Epithelial cell of prostate (primary cell): ENCODE measurements at places on chromosomes 6 and 20.

GRCh38 chr6:148790817-148791216, 44.0 kb downstream of the UST start:
- DNase-seq: no peak

DNA sequence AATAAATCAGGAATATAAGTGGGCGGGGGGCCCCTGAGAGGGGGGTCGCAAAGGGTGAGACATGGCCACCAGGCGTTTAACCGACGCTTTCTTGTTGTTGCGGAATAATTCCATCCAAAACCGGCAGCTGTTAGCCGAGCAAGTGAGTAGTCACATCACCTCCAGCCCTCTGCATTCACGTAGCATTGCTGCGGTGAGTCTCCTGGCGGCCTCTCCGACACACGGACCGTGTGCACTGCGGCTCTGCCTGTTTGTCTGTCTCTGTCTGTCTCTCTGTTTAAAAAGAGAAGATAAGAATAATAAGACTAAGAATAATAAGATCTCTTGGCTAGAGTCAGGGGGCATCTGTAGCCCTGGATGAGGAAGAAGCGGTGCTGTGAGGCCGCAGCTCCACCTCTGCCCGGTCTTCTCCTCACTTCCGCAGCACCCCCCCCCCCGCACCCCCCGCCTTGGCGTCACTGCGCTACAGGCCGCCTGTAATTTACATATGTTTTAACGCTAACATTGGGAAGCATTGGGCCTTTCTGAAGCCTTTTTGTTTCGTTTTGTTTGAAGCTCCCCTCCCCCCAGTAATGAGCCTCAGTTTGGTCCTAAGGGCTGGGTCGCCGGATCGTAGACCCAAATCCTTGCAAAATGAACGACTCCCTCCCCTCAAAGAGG, 993 bp downstream of the STX16 start:
- DNase-seq: no peak

DNA sequence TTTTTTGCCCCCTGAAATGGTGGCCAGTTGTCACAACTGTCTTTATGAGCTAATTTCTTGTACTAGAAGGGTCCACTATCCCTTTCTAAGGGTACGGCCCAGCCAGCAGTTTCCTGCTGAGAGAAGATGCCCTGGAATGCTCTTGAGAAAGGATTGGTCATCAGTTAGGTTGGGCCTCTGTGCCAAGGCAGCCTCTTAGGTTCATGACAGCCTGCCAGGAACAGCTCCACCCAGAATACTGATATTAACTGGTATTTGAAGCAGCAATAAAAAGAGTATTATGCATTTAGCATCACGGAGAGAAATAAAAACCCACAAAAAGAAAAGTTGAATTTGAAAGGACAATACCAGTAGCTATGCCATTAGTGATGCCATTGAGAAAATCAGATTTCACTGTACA, 9.0 kb upstream of the HINT3 start:
- no peak for DNase-seq

GRCh38 chr6:91868539-91869202, 1281.8 kb upstream of the MAP3K7 start:
- DNase-seq: no peak

GRCh38 chr20:19527509-19527908, 230.5 kb upstream of the RIN2 start:
- DNase-seq: no peak

DNA sequence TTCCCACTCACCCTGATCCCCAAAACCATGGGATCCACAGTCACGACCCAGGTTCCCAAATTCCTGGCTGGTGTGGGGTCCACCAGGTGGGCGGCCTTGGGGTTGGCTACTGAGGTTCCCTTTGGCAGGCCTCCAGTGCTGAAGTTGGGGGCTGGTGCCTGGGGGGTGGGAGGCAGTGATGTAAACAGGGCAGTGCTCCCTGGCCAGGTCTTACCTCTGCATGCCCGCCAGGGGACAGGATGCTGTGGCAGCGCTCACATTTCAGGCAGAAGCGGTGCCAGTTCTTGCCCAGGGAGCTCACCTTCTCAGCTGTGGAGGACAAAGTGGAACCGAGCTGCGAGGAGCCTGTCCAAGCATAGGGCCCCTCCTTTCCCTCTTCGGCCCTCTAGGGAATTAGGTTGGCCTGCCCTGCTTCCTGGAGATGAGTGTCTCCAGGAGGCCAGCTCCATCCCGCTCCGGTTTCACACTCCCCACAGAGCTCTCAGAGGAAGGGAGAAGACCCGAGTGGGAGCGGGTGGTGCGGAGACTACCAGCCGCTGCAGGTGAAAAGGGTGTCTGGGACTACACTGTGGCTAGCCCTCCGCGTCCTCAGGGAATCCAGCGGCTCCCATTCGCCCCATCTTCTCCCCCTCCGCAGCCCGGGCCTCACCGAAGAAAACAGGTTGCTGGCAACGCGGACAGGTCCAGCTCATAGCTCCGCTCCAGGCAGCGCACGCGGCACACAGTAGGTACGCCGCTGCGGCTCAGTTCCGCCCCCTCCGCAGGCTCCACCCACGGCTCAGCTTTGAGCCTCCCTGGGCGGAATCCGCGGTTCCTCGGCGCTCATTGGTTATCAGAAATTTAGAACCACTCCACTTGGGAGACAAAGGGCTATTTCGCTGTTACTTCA, at the start of gene CRIP3:
Gene CRIP3 (minus strand): TSS at position 726 of the 889 bp plus-strand sequence. CDS start 34 bp downstream, at position 692.
- DNase-seq: no peak

- DNase-seq: no peak
These were observed 1.3 kb upstream of the RBBP8NL start for GRCh38 chr20:62428396-62429295.

DNA sequence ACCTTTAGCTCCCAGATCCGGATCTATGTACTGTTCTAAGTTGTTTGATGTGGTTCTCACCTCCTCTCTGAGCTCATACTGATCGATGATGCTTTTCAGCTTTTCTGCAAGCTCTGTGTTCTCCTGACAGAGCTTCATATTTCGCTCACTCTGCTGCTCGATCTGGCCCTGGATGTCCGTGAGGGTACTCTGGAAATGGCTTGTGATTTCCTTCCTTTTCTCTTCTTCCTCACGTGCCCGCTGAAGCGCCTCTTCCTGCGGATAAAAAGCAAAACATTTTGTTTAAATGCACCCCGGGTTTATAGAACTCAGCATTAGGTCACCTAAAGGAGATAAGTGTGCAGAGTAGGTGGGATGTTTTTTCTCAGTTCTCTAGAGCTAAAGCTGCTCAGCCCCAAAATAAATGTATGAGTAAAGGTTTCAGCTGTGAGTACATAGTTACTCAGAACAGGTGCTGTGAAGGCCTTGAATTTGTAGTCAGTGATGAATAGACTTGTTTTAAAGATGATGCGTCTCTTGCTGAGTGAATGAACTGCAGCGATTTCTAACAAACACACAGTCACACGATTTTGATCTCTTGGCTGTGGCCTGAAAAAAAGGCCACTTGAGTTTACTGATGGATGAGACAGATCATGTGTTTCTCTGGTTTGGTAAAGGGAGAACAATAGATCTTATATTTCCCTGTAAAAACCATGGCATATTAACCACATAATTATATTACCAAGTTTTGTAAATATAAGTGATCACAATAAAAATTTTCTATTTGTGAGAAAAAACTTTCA, 29.1 kb downstream of the TXLNB start:
- peak; percentile 51 for DNase-seq

DNA sequence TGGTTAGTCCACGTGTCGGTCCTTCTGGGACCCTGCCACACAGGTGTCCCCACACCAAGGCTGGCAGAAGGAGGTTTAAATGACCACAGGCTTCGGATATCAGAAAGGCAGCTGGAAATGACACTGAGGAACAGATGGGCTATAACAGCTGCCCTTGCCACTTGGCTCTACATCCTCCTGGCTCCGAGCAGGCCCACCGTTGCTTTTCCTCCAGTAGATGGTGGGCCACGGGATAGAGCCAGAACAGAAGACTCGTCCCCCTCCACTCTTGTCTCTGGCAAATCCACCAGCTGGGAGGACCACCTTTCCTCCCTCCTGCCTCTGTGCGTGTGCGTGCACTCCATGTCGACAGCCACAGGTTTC, 17.6 kb downstream of the WRNIP1 start:
- no peak for DNase-seq

- DNase-seq: no peak
These were observed 51.4 kb upstream of the IER3 start for GRCh38 chr6:30795549-30796293.
